ENCODE measurements at places on chromosomes 6 and 20.

- H3K4me1 ChIP-seq: peaks cover 33% of the 10 kb centered on the region
- H3K27me3 ChIP-seq: no peaks in the 10 kb centered on the region
- DNase-seq: no peak
- H3K4me3 ChIP-seq: peak overlapping the region; percentile 89
Measured at GRCh38 chr6:109483735-109484057, 677 bp upstream of the ZBTB24 start.

DNA sequence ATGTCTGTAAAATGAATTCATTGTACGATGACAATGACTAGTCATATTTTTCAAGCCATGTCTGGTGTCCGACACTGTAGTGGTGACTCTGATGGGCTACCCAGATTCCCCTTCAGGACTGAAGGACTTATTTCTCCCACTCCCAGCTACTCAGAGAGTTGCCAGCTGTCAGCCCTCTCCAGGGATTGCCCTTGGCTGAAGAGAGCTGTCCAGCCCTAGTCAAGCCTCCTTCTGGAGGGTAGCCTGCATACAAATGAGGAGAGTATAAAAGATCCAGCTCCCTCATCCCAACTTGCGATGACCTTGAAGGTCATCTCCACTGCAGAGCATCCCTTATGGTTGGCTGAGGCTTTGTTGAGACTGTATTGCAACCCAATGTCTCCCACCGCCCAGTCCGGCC lies 29.9 kb downstream of the JPH2 start:
- DNase-seq: no peak
- H3K4me1 ChIP-seq: peaks cover 24% of the 10 kb centered on the region
- H3K4me3 ChIP-seq: no peak overlapping the region
- peaks cover 17% of the 10 kb centered on the region for H3K36me3 ChIP-seq
- peak overlapping the region; percentile 85 for H3K27ac ChIP-seq
- H3K27me3 ChIP-seq: no peaks in the 10 kb centered on the region

GRCh38 chr6:352896-353470 lies 38.6 kb upstream of the IRF4 start:
- no peaks in the 10 kb centered on the region for H3K4me1 ChIP-seq
- peaks cover 47% of the 10 kb centered on the region for H3K36me3 ChIP-seq
- H3K27me3 ChIP-seq: no peaks in the 10 kb centered on the region
- H3K4me3 ChIP-seq: no peak overlapping the region

- no peaks in the 10 kb centered on the region for H3K27me3 ChIP-seq
- H3K27ac ChIP-seq: peak overlapping the region; percentile 95
- no peak for DNase-seq
- peak overlapping the region; percentile 79 for H3K4me3 ChIP-seq
- H3K36me3 ChIP-seq: no peaks in the 10 kb centered on the region
Measured at GRCh38 chr6:21593927-21594415, 420 bp downstream of the SOX4 start.

DNA sequence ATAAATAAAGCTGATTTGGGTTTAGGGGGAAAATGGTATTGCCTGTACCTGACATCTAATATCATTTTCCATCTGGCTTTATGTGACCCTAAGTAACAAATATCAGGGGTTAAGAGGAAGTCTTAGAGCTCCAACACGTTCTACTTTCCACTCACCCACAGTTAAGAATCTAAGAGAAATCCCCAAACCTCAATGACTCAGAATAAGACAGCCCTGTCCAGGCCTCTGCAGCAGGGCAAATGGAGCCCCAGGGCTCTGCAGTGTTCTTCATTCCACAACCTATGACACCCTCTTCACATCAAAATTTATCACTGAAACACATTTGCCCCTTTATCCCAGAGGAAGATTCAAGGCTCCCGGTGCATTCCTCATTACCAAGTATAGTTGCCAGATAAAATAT lies 20.3 kb upstream of the TENT5A start:
- no peaks in the 10 kb centered on the region for H3K4me1 ChIP-seq
- H3K36me3 ChIP-seq: no peaks in the 10 kb centered on the region
- no peak overlapping the region for H3K4me3 ChIP-seq
- H3K27me3 ChIP-seq: no peaks in the 10 kb centered on the region

DNA sequence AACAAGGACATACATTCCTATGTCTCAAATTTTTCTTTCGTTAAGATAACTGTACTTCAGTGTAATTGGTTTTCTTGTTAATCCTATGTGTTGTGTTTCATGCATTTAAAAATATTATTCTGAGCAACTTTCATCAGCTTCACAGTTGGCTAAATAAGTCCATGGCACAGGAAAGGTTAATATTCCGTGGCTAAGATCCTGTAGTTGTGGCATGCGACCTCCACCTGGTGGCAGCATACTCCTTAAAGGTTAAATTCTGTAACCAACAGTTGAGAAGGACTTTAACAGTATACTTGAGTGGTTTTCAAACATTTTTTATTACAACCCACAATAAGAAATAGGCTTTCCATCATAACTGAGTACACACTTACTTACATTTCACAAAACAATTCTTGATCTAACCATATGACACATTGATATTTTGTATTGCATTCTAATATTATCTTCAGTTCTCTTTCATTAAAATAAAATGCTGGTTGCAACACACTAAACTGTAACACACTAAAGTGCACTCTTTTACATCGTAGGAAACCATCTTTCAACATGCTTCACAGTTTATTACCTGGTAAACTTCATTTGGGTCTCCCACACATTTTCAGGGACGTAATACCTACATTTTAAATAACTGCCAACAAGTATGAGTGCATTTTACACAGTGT lies 118.3 kb downstream of the SLX4IP start:
- no peak overlapping the region for H3K4me3 ChIP-seq
- H3K4me1 ChIP-seq: peaks cover 5% of the 10 kb centered on the region
- DNase-seq: peak; percentile 92
- no peak overlapping the region for H3K27ac ChIP-seq
- no peaks in the 10 kb centered on the region for H3K27me3 ChIP-seq
- H3K36me3 ChIP-seq: no peaks in the 10 kb centered on the region

- H3K27ac ChIP-seq: no peak overlapping the region
- peaks cover 4% of the 10 kb centered on the region for H3K4me1 ChIP-seq
- no peak overlapping the region for H3K4me3 ChIP-seq
- no peak for DNase-seq
Measured at GRCh38 chr20:63962426-63963347, 6.5 kb upstream of the UCKL1 start.

- H3K4me3 ChIP-seq: no peak overlapping the region
- no peaks in the 10 kb centered on the region for H3K4me1 ChIP-seq
- H3K27ac ChIP-seq: no peak overlapping the region
- H3K36me3 ChIP-seq: peaks cover 8% of the 10 kb centered on the region
Measured at GRCh38 chr20:43549416-43550065, 9.3 kb upstream of the SGK2 start.

GRCh38 chr6:166511316-166511715 lies 75.2 kb downstream of the RAMACL start:
- peaks cover 34% of the 10 kb centered on the region for H3K36me3 ChIP-seq
- H3K27me3 ChIP-seq: no peaks in the 10 kb centered on the region
- DNase-seq: no peak
- H3K4me3 ChIP-seq: no peak overlapping the region
- no peak overlapping the region for H3K27ac ChIP-seq

GRCh38 chr6:129543981-129544380 lies 166.0 kb downstream of the ARHGAP18 start:
- H3K27ac ChIP-seq: no peak overlapping the region
- H3K27me3 ChIP-seq: no peaks in the 10 kb centered on the region
- no peaks in the 10 kb centered on the region for H3K4me1 ChIP-seq
- DNase-seq: no peak

- no peaks in the 10 kb centered on the region for H3K27me3 ChIP-seq
- no peak for DNase-seq
- no peaks in the 10 kb centered on the region for H3K4me1 ChIP-seq
- no peaks in the 10 kb centered on the region for H3K36me3 ChIP-seq
- no peak overlapping the region for H3K27ac ChIP-seq
Measured at GRCh38 chr6:101608703-101609102, 215.2 kb downstream of the GRIK2 start.

GRCh38 chr20:50269091-50270033 lies 78.7 kb downstream of the CEBPB start:
- H3K27ac ChIP-seq: no peak overlapping the region
- H3K4me3 ChIP-seq: no peak overlapping the region
- H3K36me3 ChIP-seq: no peaks in the 10 kb centered on the region
- no peaks in the 10 kb centered on the region for H3K27me3 ChIP-seq
- DNase-seq: no peak

DNA sequence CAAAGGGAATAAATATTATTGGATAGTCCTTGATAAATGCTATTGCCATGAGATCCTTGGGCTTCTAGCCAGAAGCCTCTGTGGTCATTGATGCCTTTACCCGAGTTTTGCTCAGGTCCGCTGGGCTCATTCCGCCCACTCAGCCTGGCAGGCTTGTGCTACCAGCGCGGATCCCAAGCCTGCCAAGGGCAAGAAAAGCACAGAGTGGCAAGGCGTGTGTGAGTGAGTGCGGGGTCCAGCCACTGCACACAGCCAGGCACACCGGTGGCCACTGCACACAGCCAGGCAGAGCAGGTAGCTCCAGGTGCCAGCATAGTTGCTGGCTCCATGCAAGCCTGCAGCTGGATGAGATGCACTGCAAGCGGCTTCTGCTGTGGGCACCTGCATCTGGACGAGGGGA lies 38.7 kb downstream of the STK38 start:
- peaks cover 83% of the 10 kb centered on the region for H3K36me3 ChIP-seq
- H3K27me3 ChIP-seq: no peaks in the 10 kb centered on the region
- H3K27ac ChIP-seq: no peak overlapping the region
- H3K4me3 ChIP-seq: no peak overlapping the region
